ENCODE measurements at places on chromosomes 2 and 18. TPM values are rescaled to one million over a fixed set of nuclear protein-coding genes. Genes with fewer than 3 reads are reported as not detected.

DNA sequence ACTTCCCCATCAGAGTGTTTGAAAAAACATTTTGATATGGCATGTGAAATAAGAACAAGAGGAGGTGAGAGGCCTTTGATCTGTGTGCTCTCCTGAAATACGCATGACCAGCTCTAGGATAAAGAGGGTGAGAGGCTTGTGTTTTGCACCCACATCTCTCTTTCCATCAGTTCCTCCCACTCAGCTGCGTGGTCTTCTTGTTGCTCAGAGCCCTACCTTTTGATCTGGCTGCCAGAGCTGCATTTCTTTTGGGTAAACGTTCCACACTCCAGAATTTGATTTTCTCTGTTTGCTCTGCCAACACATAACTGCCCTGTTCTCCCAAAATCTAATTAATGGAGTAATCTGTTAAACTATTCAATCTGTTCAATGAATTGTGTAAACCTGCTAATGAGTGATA, 72.0 kb upstream of the FN1 start:
- DNase-seq, result no peak

DNA sequence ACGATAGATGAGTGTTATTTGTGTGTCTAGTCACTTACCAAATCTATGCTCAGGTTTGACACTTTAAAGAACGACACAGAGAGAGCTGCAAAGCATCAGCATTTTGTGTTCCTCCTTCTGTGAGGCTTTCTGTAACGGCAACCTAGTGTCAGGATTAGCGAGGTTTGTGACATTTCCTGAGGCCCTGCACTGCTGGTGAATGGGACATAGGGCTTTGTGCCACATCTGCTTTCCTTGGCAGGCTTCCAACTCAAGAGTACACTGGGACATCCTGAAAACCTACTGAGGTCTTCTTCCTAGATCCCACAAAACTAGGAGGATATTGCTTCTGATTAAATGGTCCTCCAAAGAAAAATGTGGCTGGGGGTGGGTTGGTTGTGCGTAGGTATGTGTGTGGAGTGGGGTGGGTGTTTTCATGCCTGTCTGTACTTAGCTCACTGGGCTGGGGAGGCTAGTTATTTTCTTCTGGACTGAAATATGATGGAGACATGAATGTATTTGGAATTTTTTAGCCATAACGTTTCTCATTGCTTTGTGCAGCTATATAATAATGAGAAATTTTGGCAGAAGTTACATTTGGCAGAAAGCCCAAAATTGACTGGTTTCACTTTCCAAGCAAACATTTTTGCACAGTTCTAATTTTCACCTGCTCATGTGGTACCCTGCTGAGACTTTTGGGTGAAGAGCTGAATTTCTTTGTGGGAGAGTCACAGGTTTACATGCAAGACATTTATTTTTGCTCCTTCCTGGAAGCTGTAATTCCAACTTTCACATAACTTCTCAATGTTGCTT, 308.4 kb downstream of the XIRP2 start:
- DNase-seq, result peak; percentile 78

DNA sequence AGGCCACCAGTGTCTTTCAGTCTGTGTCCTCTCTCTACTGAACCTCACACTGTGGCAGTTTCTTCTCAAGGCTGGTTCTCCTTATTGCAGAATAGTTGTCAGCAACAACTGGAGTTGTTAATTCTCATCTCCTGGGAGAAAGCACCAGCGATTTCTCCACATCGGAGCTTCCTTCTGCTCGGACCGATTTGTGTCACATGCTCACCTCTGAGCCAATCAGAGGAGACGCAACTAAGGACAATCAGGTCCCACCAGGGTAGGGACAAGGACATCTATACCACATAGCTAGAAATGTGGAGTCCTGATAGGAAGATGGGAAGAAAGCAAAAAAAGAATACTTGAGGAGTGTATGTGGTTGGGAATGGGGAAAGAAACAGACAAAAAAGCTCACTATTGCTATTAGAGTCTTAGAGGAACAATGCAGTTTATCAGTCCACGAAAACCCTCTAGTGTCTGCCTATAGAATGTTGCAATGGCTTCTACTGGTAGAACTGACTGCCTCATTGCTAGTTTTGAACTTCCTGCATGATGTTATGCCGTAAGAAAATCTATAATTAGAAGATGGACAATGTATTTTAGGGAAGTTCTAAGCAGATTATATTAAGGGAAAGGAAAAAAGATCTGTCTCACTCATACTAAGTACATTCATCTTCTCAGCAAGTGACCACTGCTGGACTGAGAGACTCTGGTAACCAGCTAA, 169.7 kb downstream of the CDCA7 start:
- DNase-seq, result no peak

GRCh38 chr2:174566871-174567270, 30.7 kb downstream of the WIPF1 start:
- no peak for DNase-seq

GRCh38 chr18:49656073-49656692, 94.3 kb downstream of the LIPG start:
- peak; percentile 55 for DNase-seq

DNA sequence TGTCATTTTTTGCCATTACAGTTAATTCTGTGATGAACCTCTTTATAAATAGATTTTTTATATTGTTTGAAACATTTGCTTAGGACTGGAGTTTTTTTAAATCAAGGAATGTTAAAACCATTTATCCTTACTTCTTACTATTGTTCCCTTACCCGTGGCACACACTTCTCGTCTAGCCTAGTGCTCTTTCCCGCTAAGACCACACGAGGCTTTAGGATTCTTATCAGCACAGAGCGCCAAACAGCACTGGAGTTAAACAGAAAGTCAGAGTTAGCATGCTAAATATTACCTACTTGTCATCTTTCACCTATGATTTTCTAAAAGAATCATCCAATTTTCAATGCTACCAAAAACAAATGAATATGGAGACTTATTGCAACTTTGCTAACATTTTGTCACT, 112.6 kb downstream of the TMEFF2 start:
- no peak for DNase-seq

GRCh38 chr2:101827246-101827645, 129.7 kb downstream of the MAP4K4 start:
- DNase-seq, result peak; percentile 77

GRCh38 chr2:5042666-5043440, 649.3 kb upstream of the SOX11 start:
- DNase-seq, result no peak

TTN gene
- 0.33 TPM for total RNA-seq

LBX2 gene
- 3.0 TPM for total RNA-seq

ALK gene
- total RNA-seq, result under 0.01 TPM
